T-cell (primary cell): ENCODE measurements at places on chromosomes 7 and 10. TPM values are rescaled to one million over a fixed set of nuclear protein-coding genes. Genes with fewer than 3 reads are reported as not detected.

- no peaks in the 10 kb centered on the region for H3K4me1 ChIP-seq
- no peaks in the 10 kb centered on the region for H3K27me3 ChIP-seq
- no peaks in the 10 kb centered on the region for H3K36me3 ChIP-seq
- H3K27ac ChIP-seq = no peak overlapping the region
- DNase-seq = no peak
These were observed 91.5 kb downstream of the SORBS1 start for GRCh38 chr10:95469676-95470075.

DNA sequence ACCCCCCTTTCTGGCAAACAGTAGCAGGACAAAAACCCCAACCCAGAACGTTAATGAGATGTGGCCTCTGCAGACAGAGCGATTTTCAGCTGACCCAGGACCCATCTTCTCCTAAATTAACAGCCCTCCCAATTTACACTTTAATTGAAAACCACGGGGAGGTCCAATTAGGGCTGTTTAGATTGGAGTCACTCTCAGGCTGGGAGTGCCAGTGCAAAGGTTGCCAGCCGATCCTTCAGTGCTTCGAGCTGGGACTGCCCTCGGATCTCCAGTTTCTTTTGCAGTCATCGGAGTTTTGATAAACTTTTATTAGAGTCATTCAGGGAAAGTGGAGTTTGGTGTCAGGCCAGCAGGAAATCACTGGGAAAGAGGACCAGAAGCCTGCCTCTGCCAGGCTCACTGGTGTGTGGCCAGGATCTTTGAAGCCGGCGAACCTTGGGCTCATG is 108.0 kb downstream of the DOCK1 start:
- peaks cover 8% of the 10 kb centered on the region for H3K27me3 ChIP-seq
- DNase-seq = no peak
- H3K4me1 ChIP-seq = no peaks in the 10 kb centered on the region
- H3K27ac ChIP-seq = no peak overlapping the region
- H3K4me3 ChIP-seq = no peak overlapping the region
- H3K36me3 ChIP-seq = no peaks in the 10 kb centered on the region

GRCh38 chr10:23200997-23201652 is 9.0 kb downstream of the PTF1A start:
- no peaks in the 10 kb centered on the region for H3K4me1 ChIP-seq
- H3K27ac ChIP-seq = no peak overlapping the region
- peaks cover 31% of the 10 kb centered on the region for H3K27me3 ChIP-seq
- no peak for DNase-seq

DNA sequence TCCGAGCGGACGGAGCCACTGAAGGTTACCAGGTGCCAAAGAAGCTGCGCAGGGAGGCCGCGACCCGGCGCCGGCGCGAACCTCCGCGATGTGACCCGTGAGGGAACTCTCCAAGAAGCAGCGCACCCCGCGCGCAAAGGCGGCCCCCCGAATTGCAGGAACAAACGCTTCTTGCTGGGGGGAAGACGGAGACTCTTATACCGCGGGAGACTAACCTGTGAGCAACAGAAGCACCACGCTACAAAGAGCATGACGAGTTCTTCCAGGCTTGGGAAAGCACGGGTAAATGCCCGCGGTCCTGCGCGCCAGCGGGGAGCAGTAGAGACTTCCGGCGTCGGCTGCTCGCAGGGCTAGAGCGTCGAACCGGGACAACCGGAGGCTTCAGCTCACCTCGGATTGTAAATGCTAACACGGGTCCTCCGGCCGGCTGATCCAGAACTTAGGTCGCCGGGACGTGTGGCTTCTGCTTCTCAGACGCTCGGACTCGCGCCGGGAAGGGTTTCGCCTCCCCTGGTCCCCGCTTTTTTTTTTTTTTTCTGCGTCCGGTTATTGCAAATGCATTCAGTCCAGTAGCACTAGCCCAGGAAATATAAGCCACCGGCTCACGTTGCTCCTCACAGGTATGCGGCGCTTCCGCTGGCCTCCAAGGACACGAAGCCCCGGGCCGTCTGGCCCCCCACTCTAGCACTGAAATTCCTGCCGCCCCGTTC is at the start of gene COA1:
Gene COA1, minus strand, starts transcription at position 310 of the 710 bp plus-strand sequence. CDS start 80,909 bp downstream, outside the sequence.
- peaks cover 13% of the 10 kb centered on the region for H3K4me1 ChIP-seq
- H3K27me3 ChIP-seq = no peaks in the 10 kb centered on the region
- DNase-seq = peak; percentile 76
- no peaks in the 10 kb centered on the region for H3K36me3 ChIP-seq

- no peaks in the 10 kb centered on the region for H3K27me3 ChIP-seq
- no peak for DNase-seq
- no peak overlapping the region for H3K27ac ChIP-seq
These were observed 29.3 kb upstream of the TMEM168 start for GRCh38 chr7:112819536-112819935.

- H3K36me3 ChIP-seq = no peaks in the 10 kb centered on the region
- no peak for DNase-seq
- no peaks in the 10 kb centered on the region for H3K27me3 ChIP-seq
- no peak overlapping the region for H3K27ac ChIP-seq
These were observed 455.0 kb downstream of the CCSER2 start for GRCh38 chr10:84783386-84783785.

- no peak for DNase-seq
- H3K36me3 ChIP-seq = no peaks in the 10 kb centered on the region
- H3K4me1 ChIP-seq = no peaks in the 10 kb centered on the region
- no peak overlapping the region for H3K4me3 ChIP-seq
These were observed 196.0 kb upstream of the FZD1 start for GRCh38 chr7:91068136-91068795.

DNA sequence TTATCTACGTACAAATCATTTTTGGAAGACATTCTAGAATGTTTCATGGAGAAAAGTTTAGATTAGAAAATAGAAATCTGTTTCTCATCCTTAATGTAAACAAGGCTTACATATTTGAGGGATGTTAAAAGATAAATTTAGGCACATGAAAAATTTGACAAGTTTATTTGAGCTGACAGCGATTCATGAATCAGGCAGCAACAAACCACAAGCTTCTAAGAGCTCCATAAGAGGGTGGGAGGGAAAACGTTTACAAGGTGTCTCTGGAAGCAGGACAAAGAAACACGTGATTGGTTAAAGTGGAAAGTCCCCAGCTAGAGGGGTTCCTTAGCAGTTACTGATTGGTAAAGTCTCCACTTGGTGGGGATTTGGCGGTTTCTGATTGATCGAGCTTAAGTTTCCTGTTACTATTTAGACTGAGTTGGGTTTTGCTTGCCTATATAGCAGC is 228.9 kb upstream of the PITRM1 start:
- H3K4me3 ChIP-seq = no peak overlapping the region
- no peak overlapping the region for H3K27ac ChIP-seq
- DNase-seq = no peak
- peaks cover 5% of the 10 kb centered on the region for H3K27me3 ChIP-seq
- H3K36me3 ChIP-seq = no peaks in the 10 kb centered on the region
- H3K4me1 ChIP-seq = no peaks in the 10 kb centered on the region

GRCh38 chr10:81179805-81180452 is 642.2 kb downstream of the SH2D4B start:
- H3K4me1 ChIP-seq = no peaks in the 10 kb centered on the region
- no peak for DNase-seq
- H3K27me3 ChIP-seq = no peaks in the 10 kb centered on the region
- no peak overlapping the region for H3K4me3 ChIP-seq
- H3K27ac ChIP-seq = no peak overlapping the region

DNA sequence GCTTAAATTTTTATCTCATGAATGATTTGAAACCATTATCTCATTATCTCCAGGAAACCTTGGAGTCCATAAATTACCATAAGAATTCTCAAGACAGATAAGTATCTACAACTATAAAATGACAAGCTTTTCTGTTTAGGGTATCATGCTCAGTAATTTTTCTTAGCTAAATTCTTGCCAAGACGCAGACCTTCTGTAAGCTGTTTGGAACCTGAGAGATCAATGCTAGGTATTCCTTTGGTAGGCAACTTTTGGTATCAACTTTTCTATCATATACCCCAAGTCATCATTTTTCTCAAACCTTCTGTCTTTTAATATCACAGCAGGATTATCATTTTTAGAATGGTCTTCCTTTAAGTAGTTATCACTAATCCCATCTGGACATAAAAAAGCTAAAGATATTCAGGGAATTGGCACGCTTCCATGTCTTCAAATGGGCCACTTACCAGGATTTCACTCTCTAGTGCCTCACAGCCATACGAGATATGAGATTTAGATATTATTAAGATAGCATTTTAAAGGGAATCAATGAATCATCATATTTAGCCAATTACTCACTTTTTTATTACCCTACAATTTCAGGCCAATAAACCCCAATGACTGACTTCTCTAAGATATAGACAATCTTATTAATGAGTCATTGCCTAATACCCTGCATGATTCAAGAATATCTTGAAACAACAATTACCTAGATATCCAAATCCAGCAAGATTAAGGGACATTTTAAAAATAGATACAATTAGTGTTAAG is 544.1 kb downstream of the HTR7 start:
- H3K4me3 ChIP-seq = no peak overlapping the region
- no peaks in the 10 kb centered on the region for H3K4me1 ChIP-seq
- H3K36me3 ChIP-seq = no peaks in the 10 kb centered on the region
- H3K27me3 ChIP-seq = no peaks in the 10 kb centered on the region
- H3K27ac ChIP-seq = no peak overlapping the region
- no peak for DNase-seq

DNA sequence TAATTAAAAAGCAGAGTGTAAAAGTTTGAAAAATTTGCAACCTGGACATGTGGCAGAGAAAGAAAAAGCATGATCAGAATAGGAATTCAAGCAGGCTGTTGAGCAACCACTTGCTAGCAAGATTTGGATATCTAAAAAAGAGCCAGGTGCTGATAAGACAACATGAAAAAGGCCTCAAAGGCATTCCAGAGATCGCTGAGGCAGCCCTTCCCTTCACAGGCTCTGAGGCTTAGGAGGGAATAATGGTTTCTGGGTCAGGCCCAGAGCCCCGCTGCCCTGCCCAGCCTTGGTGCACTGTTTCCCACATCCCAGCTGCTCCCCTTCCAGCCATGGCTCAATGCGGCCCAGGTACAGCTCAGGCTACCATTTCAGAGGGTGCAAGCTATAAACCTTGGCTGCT is 64.1 kb upstream of the EEPD1 start:
- no peaks in the 10 kb centered on the region for H3K4me1 ChIP-seq
- H3K36me3 ChIP-seq = no peaks in the 10 kb centered on the region
- H3K27me3 ChIP-seq = no peaks in the 10 kb centered on the region
- H3K27ac ChIP-seq = no peak overlapping the region
- H3K4me3 ChIP-seq = no peak overlapping the region

- peaks cover 12% of the 10 kb centered on the region for H3K4me1 ChIP-seq
- H3K4me3 ChIP-seq = no peak overlapping the region
- no peak for DNase-seq
- no peaks in the 10 kb centered on the region for H3K36me3 ChIP-seq
These were observed 72.0 kb downstream of the C1GALT1 start for GRCh38 chr7:7254319-7254718.

DNA sequence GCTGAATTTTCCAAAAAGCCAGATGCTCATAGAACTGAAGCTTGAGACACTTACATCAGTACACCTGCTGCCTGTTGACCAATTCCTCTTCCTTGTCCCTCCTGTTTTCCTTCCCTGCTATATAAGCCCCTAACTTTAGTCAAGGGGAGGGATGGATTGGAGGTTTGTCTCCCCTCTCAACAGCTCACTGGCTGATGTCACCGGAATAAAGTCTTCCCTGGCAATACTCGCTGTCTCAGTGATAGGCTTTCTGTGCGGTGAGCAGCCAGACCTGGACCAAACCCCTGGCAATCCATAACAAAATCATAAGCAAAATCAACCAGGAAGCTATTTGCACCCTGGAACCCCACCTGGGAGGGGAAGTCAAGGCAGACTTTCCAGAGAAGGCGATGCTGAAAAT is 929 bp upstream of the IRF5 start:
- H3K27ac ChIP-seq = no peak overlapping the region
- no peak for DNase-seq
- no peak overlapping the region for H3K4me3 ChIP-seq
- H3K4me1 ChIP-seq = peaks cover 7% of the 10 kb centered on the region

DNA sequence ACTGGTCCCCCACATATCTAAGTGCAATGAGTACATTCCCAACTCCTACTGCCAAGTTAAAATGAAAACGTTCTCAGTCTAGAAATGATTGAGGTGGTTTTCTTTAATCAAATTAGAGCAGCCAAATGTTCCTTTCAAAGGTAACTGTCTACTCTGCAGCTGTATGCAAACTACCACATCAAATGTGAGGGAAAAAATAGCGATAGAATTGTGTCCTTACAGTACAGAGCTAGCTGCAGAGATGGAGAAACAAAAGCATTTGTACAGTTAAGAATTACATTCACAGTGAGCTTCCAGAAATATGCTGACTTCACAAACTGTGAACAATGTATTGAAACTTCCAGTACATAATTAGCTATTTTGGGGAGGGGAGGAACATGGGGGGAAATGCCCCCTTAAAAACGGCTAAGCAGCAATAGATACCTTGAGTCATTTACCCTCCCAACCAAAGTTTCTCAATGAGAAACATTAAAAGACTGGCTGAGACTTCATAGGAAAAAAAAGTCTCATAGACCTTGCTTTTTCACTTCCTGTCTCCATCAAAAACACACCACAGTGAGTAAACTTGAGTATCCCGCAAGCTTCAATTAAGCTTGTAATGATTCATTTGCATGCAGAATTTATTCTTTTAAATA is 22.9 kb downstream of the CDK6 start:
- no peak overlapping the region for H3K4me3 ChIP-seq
- no peaks in the 10 kb centered on the region for H3K36me3 ChIP-seq
- peak overlapping the region; percentile 20 for H3K27ac ChIP-seq
- peaks cover 23% of the 10 kb centered on the region for H3K4me1 ChIP-seq
- no peaks in the 10 kb centered on the region for H3K27me3 ChIP-seq

DNA sequence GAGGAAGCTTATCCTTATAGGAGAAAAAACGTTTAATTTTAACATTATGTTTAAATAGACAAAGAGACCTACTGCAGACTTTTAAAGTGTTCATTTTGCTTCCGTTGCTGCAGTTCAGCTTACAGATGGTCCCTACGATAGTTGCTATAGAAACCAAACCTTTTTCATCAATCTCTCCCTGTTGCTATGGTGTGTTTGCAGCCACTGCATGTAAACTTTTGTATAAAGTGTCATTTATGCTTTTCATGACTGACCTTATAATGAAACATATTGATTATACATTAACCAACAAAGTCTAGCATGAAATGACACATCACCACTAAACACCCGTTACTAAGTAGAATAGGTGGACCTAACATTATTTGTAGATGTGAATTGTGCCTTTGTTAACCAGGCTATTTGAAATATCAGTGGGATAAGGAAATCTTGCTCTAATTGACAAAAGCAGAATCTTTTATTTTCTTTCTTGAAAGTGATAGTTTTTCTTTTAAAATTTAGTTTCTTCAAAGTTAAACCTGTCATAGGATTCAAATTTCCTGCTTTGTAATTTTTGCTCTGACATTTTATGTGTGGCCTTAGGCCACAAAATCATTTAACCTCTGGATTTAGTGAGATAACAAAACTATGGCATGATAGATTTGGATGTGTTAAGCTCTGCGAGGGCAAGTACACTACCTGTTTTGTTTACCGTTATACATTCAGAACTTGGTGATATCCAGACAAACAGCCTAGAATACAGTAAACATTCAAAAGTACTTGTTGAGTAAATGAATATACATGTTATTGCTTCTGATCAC is 64.0 kb downstream of the CACNB2 start:
- no peak overlapping the region for H3K27ac ChIP-seq
- no peaks in the 10 kb centered on the region for H3K4me1 ChIP-seq
- no peak for DNase-seq
- H3K36me3 ChIP-seq = no peaks in the 10 kb centered on the region
- H3K4me3 ChIP-seq = no peak overlapping the region

GRCh38 chr7:17071866-17072265 is 190.1 kb upstream of the AGR3 start:
- H3K27ac ChIP-seq = no peak overlapping the region
- no peaks in the 10 kb centered on the region for H3K27me3 ChIP-seq
- DNase-seq = no peak
- H3K4me3 ChIP-seq = no peak overlapping the region
- H3K36me3 ChIP-seq = no peaks in the 10 kb centered on the region
- H3K4me1 ChIP-seq = no peaks in the 10 kb centered on the region

The OR13A1 gene
- not detected for total RNA-seq

The VIPR2 gene
- 0.63 TPM for total RNA-seq

The TLX1 gene
- not detected for total RNA-seq

The GALNT17 gene
- total RNA-seq = not detected
